Right forelimb (tissue), 1 donor: ENCODE measurements at places on chromosomes 6 and 20.

DNA sequence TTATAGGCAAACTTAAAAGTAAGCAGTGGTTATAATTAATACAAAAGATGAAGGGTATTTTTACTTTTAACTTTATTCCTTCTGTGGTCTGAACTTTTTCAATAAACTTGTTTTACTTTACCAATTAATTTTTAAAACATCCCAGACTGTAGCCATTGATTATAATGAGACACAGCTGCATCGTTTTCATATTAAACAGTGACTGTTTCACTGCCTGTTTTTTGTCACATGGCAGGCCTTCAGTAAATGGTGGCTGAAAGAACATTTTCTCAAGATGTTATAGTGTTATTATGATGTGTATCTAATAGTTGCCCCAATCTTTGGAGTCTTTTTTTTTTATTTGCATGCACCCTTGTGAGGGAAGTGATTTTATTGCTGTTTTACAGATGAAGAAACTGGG is 95.1 kb downstream of the PLCB4 start:
- no peak for DNase-seq

- DNase-seq: no peak
Measured at GRCh38 chr6:35149891-35150566, 8.9 kb upstream of the TCP11 start.

DNA sequence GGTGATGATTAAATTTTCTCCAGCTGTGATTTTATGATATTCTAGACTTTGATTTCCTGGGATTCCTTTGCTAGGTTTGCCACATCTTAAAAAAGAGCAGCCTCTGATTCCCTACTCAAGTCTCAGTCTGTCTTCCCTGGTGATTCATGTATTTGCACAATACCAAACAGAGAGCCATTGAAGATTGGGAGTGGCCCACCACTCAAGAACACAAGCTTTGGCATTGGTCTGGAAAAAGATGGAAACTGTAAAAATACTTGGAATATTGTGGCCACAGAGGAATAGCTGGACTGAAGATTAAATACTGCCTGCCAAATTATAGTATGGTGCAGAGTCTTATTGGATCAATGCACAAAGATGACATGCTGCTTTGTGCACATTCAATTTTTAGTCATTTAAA is 32.9 kb downstream of the PTCHD4 start:
- no peak for DNase-seq

DNA sequence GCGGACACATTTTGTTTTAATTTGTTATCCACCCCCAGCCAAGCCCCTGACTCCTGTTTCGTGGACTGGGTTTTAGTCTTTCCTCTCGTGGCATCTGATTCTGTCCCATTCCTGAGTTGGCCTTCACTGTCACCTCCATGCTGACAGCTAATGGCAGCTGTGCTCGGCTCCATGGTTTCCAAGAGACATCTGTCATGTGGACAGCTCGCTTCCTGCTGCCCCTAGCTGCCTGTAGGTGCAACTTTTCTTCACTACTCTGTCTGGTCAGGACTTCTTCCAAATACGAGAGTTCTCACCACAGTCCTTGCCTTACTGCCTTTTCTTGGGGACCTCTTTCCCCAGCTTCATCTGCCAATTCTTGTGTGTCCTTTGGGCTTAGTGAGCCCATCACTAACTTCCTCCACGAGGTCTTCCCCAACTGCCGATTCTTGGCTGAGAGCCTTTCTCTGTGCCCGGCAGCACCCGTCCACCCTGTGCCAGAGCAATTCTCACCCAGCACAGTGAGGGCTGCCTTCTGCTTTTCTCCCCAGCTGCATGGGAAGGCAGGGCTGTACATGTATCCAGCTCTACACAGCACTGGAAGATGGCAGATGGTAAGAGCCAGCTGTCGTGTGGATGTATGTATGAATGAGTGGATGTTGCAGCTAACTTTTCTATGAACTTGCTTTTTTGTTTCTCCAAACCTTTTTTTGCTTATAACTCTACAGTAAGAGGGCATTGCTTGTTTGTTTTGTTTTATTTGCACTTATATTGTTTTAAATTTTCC is 140.4 kb downstream of the F13A1 start:
- no peak for DNase-seq

DNA sequence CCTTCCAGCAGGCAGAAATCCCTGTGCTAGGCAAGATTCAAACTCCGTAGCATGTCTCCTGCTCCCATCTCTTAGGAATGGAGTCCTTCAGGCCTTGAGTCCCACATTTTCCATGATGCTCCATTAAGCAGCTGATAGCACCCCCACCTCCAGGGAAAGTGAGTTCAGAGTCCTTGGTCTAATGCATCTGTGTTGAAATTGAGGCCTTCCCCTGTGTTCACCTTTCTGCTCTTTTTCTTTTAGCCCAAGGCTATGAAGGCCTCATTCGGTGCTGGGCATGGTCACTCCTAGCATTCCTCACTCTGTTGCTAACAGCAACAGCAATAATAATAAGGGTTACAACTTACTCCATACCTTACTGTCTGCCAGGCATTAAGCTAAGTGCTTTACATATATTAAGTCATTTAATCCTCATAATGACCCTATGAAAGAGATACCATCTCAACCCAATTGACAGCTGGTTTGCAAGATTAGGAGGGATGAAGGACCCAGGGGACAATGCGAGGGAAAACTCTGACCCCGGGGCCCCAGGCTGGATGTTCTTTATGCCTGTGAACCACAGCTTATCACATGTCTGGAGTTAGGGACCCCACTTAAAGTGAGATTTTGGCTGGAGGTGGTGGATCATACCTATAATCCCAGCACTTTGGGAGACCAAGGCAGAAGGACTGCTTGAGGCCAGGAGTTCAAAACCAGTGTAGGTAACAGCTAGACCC is 17.5 kb upstream of the PANK2 start:
- DNase-seq: no peak

- no peak for DNase-seq
Measured at GRCh38 chr6:111057074-111057752, 30.1 kb upstream of the SLC16A10 start.

DNA sequence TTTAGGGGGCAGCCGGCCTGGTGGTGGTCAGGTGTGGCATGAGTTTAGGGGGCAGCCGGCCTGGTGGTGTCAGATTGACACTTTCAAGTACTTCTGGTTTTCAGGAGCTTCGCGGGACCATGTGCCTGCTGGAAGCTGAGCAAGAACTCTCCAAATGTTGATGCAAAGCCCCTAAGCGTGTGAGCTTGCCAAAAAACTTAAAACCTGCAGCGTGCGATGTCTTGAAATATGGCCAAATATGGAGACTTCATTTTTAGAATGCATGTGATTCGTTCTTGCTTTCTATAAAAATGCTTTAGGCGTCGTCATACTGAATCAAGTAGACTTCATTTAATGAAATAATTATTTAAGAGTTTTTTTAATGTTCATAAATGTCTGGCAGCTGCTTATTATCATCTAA is 149.4 kb downstream of the SMOC2 start:
- peak; percentile 42 for DNase-seq

- DNase-seq: no peak
Measured at GRCh38 chr20:55784036-55784435, 221.3 kb downstream of the CBLN4 start.

- DNase-seq: no peak
Measured at GRCh38 chr6:747028-747427, 54.1 kb upstream of the EXOC2 start.

DNA sequence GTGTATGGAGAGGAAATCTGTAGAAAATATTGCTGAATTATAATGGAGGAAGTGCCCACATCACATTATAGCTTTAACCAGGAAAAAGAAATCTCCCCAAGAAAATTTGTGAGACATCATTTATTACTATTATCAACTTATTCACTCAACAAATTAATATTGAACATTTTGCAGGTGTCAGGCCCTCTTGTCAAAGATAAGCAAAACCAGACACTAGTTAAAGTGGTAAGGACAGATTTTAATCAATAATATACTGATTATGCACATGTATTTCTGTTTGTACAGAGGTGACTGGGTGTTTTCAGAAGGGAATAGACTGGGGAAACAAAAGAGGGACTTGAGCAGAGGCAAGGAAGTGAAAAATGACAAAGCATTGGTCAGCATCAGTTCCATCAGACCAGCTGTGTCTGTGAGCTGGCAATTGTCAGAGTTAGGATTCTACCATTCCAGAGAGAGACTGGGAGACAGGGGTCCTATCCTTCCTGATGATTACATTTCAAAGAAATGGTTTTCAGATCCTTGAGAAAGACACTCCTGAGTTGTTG is 519.2 kb downstream of the UTRN start:
- DNase-seq: no peak

- no peak for DNase-seq
Measured at GRCh38 chr20:38021087-38021772, 12.0 kb downstream of the TTI1 start.

GRCh38 chr20:33859157-33859695 is 48.1 kb downstream of the CHMP4B start:
- DNase-seq: no peak

DNA sequence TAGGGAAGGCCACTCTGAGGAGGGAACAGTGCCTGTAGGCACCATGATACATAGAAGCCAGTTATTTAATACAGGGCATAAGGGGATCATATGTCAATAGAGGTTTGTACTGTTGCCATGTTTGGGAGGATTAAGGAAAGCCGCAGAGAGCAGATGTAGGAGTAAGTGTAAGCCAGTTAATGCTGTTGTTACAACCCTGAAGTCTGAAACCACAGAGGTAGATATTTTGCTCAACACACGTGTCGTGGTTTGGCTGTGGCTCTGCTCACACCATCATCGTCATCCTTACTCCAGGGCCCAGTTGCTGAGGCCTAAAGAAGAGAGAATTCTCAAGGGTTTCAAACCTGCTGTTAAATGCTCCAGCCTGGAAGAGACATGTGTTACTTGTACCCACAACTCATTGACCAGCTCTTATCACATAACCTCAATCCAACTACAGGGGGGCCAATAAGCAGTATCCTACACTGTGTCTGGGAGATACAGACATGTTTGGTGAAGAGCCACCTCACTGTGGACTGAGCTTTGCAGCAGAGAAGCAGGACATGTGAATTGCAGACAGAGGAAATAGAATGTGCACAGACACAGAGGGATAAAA is 31.0 kb upstream of the PSMF1 start:
- no peak for DNase-seq

DNA sequence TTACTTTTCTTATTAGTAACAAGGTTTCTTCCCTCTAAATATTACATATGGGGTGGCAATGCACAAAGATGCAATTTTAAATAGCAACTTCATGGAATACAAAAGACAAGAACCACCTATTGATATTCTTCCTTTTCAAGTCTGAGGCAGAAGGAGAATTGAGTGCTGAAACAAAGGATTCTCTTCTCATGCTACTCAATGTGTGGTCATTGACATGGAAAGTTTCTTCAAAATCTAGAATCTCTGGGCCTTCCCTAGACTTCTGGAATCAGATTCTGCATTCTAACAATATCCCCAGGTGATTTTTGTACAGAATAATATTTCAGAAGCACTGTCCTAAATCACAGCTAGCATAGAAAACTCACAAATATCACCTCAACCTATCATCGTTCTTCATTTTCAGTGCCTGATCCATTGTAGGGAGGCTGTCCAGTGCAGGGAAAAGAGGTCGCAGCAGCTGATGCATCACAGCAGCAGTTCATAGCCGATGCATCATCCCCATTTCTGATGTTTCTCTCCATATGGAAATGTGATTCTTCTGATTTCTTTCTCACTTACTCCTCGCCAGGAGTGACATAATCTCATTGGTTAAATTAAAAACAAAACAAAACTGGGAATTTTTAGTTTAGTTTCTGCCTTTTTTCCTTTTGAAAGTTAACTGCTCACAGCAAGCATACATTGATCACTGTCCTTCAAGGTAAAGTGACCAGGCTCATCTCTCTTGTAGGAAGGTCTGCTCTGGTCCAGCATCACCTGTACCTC is 139.5 kb upstream of the FAM83B start:
- no peak for DNase-seq

GRCh38 chr6:111848262-111848812 is 24.9 kb downstream of the FYN start:
- DNase-seq: no peak

DNA sequence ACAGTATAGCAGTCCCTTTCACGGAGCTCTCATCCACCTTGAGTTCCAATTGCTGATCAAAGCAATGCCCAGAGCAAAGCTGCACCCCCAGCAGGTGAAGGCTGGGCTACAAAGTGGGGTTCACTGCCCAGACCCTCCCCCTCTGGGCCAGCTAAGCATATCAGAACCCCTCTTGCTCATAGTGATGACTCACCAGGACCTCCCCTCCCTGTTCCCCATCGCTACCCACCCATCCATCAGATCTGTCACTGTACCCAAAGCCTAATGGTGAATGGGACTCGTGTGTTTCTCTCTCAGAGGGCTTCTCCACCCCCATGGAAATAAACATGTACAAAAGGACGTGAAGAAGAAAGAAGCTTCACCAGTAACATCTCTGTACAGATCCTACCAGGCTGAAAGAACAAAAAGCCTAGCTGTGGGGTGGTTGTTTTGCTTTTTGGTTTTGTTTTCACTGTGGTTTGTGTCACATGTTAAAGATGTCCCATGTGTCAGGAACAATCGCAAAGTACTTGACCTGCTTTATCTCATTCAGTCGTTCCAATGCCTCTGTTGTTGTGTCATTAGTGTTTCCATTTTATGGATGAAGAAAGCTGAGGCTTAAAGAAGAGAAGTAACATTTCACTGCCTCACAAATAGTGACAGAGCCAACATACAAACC is 518.5 kb downstream of the CD83 start:
- no peak for DNase-seq

DNA sequence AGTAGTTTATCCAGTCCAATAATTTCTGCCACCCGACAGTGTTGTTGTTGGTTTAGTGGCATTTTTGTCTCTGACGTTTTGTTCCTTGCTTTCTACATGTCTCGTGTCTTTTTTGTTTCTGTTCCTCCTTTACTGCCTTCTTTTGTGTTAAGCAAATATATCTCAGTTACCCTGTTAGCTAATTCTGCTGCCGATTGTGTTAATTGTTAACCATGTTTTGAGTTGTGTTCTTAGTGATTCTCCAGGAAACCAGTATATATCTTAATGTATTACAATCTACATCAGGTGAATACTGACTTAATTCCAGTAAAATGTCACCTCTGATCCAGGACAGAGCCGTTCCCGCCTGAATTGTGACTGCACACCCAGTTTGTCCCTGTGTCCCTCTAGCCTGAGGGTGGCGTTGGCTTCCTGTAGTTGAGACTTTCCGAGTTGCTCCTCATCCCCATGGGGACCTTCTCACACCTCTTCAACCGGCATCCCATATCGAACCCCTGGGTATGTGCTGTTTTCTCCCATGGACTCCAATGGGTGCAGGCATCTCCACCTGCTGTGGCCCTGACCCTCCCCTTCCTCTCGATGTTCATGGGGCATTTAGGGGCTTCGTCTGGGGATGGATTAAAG is 35.8 kb upstream of the BHLHE23 start:
- no peak for DNase-seq

GRCh38 chr6:137175868-137176245 is 2.4 kb upstream of the IL22RA2 start:
- no peak for DNase-seq

DNA sequence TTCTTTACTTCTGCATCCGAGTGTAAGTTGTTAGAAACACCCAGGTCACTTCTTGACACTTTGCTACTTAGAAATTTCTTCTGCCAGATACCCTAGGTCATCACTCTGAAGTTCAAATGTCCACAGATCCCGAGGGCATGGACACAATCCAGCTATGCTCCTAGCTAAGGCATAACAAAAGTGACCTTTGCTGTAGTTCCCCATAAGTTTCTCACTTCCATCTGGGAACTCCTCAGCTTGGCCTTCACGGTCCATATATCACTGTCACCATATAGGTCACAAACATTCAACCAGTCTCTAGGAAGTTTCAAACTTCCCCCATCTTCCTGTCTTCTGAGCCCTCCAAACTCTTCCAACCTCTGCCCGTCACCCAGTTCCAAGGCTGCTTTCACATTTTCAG is 65.3 kb downstream of the IRF4 start:
- no peak for DNase-seq
